ENCODE measurements at places on chromosomes 16 and 17. TPM values are rescaled to one million over a fixed set of nuclear protein-coding genes. Genes with fewer than 3 reads are reported as not detected.

Gene LAT
- 6.7 TPM for total RNA-seq

Gene NPB
- total RNA-seq: 1.1 TPM

Gene MRPS23
- total RNA-seq: 9.1 TPM

Gene DYNC1LI2
- 41.2 TPM for total RNA-seq

Gene MYOCD
- total RNA-seq: under 0.01 TPM

Gene NOTUM
- not detected for total RNA-seq

Gene STX1B
- total RNA-seq: 0.94 TPM

Gene KCNG4
- total RNA-seq: not detected

Gene C16orf54
- not detected for total RNA-seq

Gene TBC1D28
- total RNA-seq: not detected

Gene SLC16A6
- total RNA-seq: not detected

Gene C17orf50
- not detected for total RNA-seq

Gene LRRC36
- not detected for total RNA-seq

Gene RAMP2
- total RNA-seq: 5.3 TPM

Gene HES7
- 0.26 TPM for total RNA-seq

Gene TP53TG3F
- total RNA-seq: not detected

Gene SPN
- total RNA-seq: not detected
